ENCODE measurements at places on chromosomes 1 and 21. TPM values are rescaled to one million over a fixed set of nuclear protein-coding genes. Genes with fewer than 3 reads are reported as not detected.
A peak's percentile ranks its signal among the peaks of the same experiment; 100 is the strongest.

GRCh38 chr1:46487818-46488218 is 1.8 kb upstream of the DMBX1 start:
- DNase-seq, result peak; percentile 47

GRCh38 chr1:78339490-78339889 is 151.3 kb upstream of the PTGFR start:
- DNase-seq, result no peak

DNA sequence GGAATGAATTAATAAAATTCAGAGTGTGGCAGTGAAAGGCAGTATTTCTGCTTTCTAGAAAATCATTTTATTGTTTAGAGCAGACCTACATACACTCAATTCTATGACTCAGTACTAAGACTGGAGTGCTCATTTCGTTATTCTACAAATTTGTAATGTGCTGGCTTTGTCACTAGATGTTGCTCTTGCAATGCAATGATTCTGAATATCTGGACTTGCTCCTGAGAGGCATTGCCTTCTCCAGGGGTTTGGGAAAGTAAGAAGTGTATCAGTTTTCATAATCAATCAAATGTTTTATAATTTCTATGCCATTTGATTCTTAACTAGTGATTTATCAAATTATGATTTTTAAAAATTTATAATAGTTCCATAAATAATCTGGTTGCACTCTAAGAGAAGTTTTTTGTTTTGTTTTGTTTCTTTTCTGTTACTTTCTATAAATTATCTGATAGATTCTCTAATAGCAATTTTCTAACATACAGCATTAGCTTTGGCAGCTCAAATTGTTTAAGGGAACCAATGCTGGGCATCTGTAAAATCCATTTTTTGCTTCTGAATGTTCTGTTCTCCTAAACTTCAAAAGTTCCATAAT is 280.5 kb upstream of the SGIP1 start:
- peak; percentile 39 for DNase-seq

- DNase-seq, result no peak
These were observed 18.7 kb upstream of the ABCD3 start for GRCh38 chr1:94399453-94399852.

DNA sequence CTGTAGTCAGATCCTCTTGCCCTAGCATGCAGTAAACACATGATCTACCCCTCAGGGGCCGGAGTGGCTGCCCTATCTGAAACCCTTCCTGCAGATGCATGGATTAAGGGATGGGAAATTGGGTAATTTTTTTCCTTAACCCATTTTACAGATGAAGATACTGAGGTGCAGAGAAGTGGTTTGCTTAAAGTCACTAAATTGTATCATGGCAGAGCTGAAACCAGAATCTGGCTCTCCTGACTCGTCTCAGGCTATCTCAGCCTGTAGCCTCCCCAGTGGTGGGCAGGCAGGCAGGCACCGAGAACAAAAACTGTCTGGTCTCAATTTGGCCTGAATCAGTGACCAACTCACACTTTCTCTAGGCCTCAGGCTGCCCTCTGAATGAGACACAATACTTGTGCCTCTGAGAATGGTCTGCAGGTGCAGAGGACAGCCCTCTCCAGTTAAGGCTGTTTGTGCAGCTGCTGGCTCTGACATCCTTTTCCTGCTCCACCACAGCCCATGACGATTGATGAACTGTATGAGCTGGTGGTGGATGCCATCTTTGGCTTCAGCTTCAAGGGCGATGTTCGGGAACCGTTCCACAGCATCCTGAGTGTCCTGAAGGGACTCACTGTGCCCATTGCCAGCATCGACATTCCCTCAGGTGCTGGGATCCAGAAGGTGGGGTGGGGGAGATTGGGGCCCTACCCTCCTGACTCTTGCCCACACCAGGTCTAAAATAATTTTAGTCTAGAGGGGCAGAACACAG is 1.5 kb downstream of the NAXE start:
- no peak for DNase-seq

DNA sequence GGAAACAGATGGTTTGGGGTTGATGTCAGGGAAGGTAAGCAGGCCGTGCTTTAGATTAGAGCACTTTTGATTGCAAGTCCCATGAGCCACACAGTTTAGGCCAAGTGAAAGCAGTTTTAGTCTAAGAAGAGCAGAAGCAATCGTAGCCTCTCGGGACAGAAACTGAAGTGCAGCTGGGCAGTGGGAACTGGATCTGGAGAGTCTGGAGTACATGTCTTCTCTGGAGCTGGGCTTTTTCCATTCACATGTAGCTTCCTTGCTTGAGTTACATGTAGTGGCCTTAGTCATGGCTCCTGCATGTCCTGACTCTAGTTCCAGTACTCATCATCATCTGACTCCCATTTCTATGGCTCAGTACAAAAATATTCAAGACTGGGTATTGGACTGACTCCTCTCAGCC is 16.7 kb downstream of the CAMTA1 start:
- no peak for DNase-seq

Gene CA6
- 0.22 TPM for total RNA-seq
